ENCODE measurements at places on chromosomes 7 and 10.

GRCh38 chr7:80133361-80134114 lies 1.1 kb upstream of the GNAI1 start:
- DNase-seq, result no peak

DNA sequence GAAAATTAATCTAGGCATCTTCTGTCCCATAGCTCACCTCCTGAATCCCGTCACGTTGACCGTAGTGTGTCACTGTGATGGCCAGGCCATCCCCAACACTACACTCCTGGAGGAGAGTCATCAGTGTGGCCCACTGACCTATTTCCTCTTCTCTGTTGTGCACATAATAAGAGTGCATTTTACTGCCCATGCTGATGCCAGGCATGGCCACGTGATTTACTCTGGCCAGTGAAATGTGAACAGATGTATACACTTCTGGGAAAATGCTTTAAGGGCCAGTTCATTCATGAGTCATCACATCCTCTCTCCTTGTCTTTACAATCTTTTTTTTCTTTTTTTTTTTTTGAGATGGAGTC lies 101.9 kb upstream of the PIP4K2A start:
- no peak for DNase-seq

DNA sequence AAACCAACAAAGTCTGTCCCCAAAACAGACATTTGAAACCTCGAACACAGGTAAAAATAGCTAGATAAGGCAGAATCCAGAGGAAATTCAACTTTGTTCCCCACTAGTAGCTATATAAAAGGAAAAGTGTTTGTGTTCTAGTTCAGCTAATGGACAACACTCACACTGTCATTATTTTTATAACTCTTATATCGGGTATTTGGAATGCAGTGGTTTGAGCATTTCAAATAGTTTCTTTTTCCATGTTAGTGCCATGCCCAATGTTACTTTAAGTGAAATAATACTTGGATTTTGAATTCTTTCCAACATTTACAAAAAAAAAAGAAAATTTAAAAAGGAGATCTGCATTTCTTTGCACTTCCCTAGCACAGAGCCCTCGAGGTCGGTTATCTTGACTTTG lies 213.6 kb downstream of the DOCK4 start:
- DNase-seq, result no peak

DNA sequence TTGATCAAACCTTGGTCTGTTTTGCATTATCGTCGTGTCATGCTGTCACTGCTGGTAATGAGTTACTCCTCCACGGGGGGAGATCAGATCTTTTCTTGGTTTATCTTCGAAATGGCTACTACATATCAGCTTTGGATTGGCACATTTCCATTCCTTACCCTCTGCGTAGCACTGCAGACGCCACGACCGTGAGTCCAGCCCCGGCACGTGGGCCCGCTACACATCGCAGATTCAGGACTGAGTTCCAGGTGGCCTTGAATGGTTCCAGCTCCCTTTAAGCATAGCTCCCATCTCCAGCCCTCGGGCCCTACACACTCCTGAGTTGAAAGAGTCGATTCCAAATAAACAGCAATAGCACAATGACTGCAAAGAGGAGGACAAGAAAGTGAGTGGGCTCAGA lies 238.6 kb upstream of the PFKP start:
- no peak for DNase-seq

DNA sequence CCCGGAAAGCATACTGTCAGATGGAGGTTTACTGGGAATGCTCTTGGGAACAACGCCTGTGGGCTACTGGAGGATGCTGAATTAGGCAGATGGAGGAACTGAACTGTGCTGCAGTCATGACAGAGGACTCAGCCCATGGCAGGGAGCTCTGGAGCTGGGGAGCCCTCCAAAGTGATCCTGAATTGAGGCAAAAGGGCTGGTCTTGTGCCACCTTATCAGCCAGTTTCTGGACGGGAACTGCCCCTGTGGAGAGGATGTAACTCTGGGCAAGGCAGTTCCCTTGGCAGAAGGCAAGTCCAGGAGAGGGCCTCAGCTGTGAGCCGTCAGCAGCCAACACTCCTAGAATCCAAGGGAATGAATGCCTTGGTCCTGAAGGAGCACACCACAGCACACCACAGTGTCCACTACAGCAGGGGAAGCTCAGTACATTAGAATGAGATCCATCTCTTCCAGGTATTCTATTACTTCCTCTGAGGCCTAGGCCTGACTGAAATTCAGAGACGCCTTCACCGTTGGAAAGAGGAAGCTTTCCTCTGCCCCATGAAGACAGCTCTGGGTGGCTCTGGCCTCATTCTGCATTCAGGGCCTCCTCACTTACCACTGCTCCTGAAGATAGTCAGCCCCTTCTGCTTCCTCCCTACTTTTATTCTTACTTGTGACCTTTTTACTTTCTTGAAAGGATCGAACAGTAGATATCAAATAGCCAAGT lies 139.6 kb upstream of the GPR26 start:
- no peak for DNase-seq

DNA sequence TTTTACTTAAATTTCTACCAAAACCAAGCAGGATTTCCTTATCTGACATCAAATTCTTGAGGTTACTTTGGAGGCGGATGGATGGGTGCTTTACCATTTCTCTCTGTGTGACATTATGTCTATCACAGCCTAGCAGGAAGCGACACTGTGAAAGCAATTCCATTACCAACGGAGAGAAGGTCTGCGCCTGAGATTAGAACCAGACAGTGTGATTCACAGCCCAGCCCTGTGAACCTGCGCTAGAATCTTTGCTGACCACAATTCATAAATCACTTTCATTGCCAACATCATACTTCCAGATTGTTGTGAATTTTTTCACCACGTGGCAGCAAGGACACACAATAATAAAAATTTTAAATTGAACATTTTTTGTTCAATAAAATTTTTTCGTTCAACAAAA lies 126.5 kb downstream of the CUBN start:
- DNase-seq, result peak; percentile 43

- no peak for DNase-seq
Observed at GRCh38 chr7:116741625-116742316, 69.8 kb downstream of the MET start.

GRCh38 chr10:78462176-78462575 lies 428.5 kb downstream of the RPS24 start:
- no peak for DNase-seq

- DNase-seq, result no peak
Observed at GRCh38 chr10:515674-516073, 173.8 kb downstream of the DIP2C start.

- DNase-seq, result no peak
Observed at GRCh38 chr7:34830390-34830789, 172.4 kb downstream of the NPSR1 start.

DNA sequence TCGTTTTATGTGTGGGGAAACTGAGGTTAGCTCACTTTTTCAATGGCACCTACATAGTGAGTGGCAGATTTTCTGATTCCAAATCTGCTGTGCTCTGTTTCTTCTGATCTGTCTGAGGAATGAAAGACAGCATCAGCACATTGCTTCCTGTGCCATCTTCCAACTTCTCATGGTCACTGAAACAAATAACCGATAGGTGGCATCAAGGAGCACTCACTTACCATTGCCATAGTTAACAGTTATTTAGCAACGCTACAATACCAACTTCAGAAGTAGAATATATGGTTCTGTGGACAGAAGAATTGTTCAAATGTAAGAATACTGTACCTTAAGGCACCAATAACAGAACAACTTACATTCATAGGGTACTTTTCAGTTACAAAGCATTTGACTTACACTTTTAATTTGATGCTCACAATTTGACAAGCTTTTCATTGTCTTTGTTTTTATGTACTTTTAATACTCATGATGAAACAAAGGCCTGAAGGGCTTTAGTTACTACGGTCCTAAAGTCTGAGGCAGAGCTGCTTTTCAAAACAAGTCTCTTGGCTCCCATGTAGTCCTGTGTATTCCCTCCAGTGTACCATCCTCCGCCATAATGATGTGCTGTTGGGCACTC lies 228.9 kb upstream of the TCF7L2 start:
- no peak for DNase-seq

GRCh38 chr10:108736111-108736510 lies 1187.2 kb downstream of the XPNPEP1 start:
- DNase-seq, result no peak
